ENCODE measurements at places on chromosomes 11 and 22.
A peak's percentile ranks its signal among the peaks of the same experiment; 100 is the strongest.

DNA sequence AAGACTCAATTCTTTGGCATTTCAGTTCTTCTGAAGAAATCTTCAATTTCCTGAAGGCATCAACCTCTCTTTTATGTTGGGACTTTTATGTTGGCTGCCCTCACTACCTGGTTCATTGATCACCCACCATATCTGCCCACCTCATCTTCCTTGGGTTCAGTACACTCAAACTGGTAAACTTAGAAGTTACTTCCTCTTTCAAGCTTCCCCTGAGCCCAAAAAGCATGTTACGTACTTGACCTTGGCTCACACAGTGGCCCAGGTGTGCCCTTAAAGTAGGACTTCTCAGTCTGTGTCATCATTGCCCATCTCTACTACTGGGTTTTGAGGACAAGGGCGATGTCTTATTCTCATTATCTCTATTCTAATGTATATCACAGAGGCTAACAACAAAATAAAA is 86.1 kb downstream of the GRIA4 start:
- DNase-seq, result no peak

GRCh38 chr22:37686002-37686982 is at the start of gene NOL12:
Gene NOL12 (plus strand): TSS chr22:37686343. CDS start chr22:37686393, 50 bp downstream.
- DNase-seq, result peak; percentile 64

- no peak for DNase-seq
Measured at GRCh38 chr11:73249304-73249703, 22.8 kb upstream of the P2RY6 start.

- DNase-seq, result no peak
Measured at GRCh38 chr22:50313021-50313420, 5.6 kb upstream of the PLXNB2 start.

- DNase-seq, result no peak
Measured at GRCh38 chr11:17724020-17724908, 4.9 kb downstream of the MYOD1 start.

DNA sequence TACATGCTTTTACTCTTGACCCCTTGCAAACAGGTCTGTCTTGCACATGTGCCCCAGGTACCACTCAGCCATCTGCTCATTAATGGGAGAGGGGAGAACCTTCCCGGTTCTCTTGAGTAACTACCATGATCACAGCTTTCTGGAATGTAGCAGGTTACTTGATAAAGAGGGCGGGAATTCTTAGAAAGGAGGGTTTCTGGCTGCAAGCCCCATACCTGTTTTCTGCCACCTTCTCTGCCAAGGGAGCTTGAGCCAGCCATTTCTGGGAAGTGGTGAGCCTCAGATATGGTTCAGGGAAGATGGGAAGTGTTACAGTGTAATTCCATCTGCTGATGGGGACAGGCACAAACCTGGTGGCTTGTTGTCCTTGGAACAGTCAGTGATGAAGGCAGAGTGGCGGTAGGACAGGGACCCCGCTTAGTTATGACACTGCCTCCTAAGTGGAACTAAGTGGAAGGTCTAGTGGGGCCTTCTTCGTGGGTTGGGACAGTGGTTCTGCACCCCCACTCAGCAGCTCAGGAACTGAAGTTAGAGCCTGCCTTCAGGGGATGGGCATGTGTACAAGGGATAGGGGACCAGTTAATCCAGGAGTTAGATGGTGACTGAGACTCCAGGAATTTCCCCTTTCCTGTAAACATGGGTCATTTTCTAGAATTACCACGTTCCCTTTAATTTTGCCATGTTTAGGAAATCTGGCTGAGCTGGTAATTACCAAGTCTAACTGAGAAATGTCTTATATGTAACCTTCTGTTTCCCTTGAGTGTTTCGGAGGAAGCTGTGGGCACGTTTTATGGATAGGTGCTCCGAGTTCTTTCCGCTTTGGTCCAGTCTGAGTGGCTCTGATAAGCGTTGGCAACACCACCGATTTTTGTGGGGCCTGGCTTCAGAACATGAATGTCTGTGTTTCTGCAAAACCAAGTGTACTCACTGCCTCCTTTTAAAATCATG is 35.3 kb downstream of the BCR start:
- no peak for DNase-seq

- DNase-seq, result no peak
Measured at GRCh38 chr11:71139516-71140205, 112.7 kb downstream of the SHANK2 start.

- DNase-seq, result no peak
Measured at GRCh38 chr11:81870066-81870412, 863.6 kb downstream of the FAM181B start.

DNA sequence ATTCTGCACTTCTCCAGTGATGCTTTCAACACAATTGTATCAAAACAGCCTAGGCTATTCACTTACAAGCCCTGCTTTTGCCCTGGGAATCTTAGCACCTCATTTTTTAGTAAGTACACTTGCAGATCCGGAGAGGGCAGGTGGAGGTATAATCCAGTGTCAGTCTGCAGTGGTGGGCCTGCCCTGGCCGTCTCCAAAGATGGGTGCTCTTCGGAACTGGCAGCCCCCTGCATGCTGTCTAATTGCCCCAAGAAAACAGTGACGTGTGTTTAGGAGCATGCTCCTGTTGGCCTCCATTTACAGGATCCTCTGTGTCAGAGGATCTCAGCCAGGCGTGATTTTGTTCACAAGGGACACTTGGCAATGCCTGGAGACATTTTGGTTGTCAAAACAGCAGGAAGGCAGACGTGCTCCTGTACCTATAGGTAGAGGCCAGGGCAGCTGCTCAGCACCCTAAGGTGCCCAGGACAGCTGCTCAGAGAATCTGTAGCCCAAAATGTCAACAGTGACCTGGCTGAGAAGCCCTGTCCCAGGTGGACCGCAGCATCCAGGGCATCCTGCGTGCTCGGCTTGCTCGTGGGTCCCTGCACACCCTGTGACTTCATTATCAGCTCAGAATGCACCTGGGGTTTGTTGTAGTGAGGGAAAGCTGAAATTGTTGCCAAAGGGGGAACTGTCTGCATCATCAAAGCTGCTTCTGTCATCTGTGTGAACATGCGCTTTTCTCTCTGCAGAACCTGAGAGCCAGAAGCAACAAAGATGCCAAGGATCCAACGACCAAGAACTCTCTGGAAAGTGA is 90.7 kb downstream of the BCR start:
- no peak for DNase-seq

DNA sequence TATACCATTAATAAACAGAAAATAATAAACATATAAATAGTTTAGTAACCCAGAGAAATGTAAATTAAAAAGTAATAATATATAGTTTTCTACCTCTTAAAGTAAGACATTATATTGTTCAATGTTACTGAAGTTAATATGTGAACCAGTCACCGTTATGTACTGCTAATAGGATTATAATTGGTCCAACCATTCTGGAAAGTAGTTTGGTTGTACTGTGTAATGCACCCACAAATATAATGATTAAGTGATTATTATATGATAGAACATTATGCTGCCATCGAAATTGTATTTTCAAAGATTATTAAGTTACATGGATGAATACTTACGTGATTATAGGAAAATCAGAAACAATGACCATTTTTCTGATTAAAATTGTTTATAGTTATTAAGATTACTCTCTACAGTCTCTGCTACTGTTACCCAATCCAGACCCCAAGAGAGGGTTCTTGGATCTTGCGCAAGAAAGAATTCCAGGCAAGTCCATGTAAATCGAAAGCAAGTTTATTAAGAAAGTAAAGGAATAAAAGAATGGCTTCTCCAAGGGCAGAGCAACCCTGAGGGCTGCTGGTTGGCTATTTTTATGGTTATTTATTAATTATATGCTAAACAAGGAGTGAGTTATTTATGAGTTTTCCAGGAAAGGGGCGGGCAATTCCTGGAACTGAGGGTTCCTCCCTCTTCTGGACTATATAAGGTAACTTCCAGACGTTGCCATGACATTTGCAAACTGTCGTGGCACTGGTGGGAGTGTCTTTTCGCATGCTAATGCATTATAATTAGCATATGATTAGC is 50.1 kb downstream of the ACER3 start:
- no peak for DNase-seq

DNA sequence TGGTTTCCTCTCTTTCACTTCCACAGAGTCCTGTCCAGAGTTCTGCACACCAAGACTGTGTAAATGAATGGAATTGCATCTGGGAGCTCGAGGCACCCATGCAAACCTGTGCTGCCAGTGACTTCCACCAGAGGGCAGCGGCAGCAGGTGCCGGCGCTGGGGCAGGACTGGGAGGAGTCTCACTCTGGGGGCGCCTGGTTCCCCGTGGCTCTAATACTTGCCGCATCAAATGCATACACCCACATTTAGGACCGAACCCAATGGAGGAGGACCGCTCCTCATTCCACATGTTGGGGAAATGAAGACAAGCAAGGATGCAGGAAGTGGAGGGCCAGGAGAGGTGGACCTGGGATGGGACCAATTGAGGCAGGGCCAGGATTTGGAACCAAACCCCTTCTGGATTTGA is 1.1 kb upstream of the CD6 start:
- DNase-seq, result peak; percentile 65

- DNase-seq, result no peak
Measured at GRCh38 chr11:24683583-24683982, 186.7 kb downstream of the LUZP2 start.

GRCh38 chr11:104256525-104256924 is 92.6 kb upstream of the PDGFD start:
- no peak for DNase-seq

DNA sequence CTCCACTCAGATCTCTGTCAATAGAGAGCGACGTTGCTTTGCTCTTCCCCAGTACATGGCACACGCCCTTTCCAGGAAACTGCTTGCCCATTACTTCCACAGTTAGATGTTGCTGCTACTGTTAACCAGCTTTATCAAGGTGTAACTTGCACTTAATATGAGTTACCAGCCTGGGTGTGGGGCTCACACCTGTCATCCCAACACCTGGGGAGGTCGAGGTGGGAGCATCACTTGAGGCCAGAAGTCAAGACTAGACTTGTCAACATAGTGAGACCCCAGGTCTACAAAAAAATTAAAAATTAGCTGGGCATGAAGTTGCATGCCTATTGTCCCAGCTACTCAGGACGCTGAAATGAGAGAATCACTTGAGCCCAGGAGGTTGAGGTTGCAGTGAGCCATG is 177.1 kb upstream of the B3GAT1 start:
- DNase-seq, result no peak

DNA sequence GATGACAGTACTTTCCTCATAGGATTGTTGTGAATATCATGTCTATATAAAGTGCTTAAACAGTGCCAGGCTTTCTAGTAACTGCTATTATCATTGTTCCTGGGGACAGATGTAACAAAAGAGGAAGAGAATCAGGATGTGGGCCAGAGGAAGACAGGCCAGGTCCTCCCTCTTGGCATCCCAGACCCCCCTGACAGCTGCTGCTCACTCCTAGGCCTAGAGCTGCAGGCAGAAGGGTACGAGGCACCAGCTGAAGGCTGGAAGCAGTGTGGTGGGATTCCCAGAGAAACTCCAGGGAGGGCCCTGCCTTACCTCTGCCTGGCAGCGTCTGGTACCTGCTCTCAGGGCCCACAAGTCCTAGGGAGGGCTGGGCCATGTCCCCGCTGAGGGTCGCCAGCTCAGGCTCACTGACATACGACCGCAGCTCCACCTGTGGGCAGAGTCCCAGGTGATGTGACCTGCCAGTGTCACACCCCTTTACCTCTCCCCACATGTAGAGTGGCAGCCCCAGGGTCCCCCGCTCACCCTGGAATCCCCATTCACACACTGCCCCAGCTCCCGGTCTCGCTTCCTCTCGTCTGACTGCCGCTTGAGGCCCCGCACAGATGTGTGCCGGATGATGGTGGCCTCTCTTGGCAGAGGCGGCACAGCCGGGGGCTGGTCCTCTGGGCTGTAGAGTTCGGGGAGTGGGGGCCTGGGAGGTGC is 52.2 kb downstream of the C11orf58 start:
- DNase-seq, result no peak

DNA sequence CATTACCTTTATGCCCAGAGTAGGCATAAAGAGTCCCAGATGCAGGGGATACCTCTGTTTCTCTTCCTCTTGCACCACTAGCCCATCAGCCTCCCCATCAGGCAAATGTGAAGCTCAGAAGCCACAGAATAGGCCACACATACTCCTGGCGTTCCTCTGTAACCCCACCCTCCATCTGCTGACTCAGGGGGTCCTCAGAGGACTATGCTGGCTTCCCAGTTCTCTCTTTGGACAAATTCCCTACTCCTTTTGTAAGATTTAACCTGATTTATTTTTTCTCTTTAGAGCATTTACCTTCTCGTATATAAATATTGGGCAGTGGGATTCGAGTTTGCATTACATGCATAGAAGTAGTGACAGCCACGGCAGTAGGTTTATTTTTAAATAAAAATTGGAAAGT is 262.3 kb upstream of the CADM1 start:
- DNase-seq, result no peak

- no peak for DNase-seq
Measured at GRCh38 chr11:106789406-106789805, 228.9 kb downstream of the GUCY1A2 start.

GRCh38 chr22:43401661-43402060 is 10.2 kb upstream of the MPPED1 start:
- no peak for DNase-seq

GRCh38 chr22:49359076-49359475 is 468.6 kb downstream of the BRD1 start:
- DNase-seq, result no peak

- no peak for DNase-seq
Measured at GRCh38 chr11:94183886-94184264, 55.2 kb downstream of the PANX1 start.

GRCh38 chr22:25835348-25835747 is 93.4 kb downstream of the MYO18B start:
- no peak for DNase-seq

DNA sequence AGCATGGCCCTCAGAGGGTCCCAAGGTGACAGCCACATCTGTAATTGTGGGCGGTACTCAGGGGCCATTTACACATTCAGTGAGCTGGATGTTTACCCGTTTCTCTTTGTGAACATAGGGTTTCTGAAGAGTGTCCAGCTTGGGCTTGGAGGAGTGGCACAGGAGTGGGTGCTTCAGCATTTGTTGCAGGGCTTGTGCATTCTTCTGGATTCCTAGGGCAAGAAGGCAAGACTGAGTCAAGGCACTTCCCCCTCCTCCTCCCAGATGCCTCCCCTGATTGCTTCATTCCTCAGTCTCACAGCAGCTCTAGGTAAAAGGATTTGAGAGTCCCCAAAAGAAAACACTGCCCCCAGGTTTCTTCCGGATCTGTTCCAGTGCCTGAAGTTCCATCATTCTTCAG is 95.4 kb downstream of the RNF169 start:
- DNase-seq, result no peak

DNA sequence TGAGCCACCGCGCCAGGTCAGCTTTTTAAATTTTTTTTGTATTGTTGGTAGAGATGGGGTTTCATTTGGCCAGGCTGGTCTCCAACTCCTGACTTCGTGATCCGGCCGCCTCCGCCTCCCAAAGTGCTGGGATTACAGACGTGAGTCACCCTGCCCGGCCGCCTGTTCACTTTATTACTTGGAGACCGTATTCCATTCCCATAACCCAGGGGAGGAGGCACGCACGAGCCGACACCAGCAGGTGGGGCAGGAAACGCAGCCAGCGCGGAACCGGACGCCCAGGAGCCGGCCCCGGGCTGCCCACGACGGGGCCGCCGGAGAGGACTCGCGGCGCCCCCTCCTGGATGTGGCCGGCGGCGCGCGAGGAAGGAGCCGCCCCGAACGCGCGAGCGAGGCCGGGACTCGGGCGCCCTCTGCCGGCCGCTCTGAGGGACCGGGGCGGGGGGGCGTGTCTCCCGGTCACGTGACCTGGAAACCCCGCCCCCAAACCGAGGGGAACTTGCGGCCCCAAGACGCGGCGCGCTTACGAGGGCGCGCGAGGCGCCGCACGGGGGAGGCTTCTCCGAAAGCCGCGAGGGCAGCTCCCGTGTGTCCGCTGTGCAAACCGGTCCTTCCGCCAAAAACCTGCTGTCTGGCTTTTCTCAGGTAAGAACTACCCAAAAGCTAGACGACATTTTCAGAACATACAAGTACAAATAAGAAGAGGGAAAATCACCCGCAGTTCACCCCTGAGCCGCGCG is 11.6 kb upstream of the RNH1 start:
- DNase-seq, result peak; percentile 87

- DNase-seq, result no peak
Measured at GRCh38 chr11:134278356-134278755, 2.2 kb downstream of the GLB1L3 start.

Measured in stimulated activated CD8-positive, alpha-beta memory T cell treated with anti-CD3 and anti-CD28 coated beads, Interleukin-12 subunit alpha, Interleukin-12 subunit beta, amount 100 ng/mL, for 4 hours (primary cell).